ENCODE measurements at places on chromosomes 12 and 14.

DNA sequence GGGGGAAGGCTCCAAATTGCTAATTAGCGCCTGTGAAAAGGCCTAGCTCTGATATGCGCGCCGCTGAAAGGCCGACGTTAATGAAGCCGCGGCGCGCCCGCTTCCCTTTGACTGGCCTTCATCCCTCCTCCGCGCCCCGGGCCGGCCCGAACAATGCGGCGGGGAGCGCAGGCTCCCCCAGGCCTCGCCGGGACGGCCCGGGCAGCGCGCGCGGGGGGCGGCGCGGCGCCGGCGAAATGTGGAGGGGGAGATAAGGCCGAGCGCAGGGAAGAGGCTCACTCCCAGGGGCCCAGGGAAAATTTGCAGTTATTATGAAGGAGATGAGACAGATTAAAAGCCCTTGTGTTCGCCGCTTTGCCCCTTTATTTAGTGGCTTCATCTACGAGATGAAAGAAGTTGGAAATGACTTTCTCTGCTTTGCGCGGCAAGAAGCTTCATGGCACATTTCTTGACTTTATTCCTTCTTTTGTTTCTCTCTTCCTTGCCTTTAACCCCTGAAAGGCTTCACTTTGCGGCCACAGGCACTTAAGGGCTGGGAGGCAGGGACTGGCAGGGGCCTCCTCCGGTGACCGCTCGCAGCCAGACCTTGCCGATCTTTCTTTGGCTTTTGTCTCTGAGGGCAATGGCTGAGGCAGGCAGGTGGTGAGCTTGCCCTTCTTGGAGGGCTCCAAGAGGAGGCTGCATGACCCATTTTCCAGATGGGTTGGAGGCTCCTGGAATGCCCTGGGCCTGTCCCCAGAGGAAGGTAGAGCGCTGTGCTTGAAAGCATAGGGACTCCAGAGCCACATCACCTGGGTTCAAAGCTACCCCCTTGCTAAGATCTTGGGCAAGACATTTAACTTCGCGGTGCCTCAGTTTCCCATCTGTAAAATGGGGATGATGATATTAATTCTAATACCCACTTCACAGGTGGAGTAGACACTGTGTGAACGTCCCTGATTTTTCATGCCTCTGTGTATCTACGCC, 12.7 kb upstream of the GPATCH2L start:
- no peak for DNase-seq

DNA sequence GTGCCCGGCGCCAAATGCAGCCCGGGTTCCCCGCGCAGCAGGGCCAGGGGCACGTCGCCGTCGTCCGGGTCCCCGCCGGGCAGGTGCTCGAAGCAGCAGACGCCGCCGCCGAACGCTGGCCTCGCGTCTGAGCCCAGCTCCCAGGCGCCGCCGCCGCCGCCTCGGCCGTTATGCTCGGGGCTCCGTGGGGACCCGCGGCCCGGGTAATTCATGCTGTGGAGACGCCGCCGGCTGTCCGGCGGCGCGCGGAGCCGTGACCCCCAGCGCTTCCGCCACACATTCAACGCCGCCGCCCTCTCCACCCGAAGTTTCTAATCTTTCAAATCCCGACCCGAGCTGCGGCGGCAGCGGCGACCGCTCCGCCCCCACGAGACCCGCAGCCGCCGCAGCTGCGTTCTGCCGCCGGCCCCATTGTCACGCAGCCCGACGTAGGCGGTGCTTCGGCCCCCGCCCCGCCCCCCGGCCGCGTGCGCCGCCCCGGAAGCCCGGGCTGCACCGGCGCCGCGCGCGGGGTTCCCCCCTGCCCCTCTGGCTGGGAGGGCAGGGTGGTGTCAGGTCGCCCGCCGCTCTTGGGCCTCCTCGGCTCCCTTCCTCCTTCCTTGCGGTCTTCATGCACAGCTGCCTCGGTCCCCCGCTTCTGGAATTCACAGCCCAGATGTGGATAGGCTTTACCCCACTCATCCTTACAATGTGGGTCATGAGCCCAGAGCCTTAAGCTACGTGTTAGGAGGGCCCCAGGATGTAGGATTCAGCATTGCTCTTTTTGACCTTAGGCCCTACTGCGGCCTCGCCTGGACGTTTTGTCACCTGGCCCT, at the start of gene DDHD1:
TSS of gene DDHD1 (minus strand) at position 437 of the 815 bp plus-strand sequence. CDS start at position 212, 225 bp downstream.
- DNase-seq: peak; percentile 82

DNA sequence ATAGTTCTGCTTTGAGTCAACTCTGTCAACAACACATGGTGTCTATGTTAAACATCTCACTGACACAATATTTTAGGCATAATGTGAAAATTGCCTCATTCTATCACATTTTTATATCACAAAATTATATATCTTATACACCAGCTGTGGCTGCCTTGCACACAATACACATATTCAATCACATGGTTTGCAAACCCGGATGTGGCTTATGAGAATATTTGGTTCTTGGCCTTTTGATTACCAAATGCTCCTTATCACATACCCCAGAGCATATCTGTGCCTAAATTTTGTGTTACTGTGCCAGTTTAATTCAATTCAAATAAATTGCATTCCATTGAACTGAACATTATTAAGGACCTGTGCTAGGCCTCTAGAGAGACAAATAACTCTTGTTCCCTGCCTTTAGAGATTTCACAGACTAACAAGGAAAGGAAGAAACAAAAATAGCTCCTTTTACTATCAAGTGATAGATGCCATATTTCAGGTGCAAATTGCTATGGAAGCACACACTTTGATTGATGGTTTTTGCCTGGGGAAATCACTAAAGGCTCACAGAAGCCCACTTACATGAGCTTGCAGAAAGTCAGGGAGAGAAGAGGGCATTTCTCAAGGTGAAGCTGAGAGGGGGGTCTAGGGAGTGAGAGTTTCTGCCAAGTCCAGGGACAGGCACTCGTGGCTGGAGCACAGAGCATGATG, 63.4 kb downstream of the PPP1R36 start:
- DNase-seq: no peak

GRCh38 chr12:111405859-111406473, at the start of gene SH2B3:
TSS of gene SH2B3 (plus strand) at chr12:111405923. CDS start at chr12:111418146, 12,223 bp downstream.
- DNase-seq: no peak

GRCh38 chr12:84507956-84508850, 404.4 kb downstream of the SLC6A15 start:
- DNase-seq: no peak

DNA sequence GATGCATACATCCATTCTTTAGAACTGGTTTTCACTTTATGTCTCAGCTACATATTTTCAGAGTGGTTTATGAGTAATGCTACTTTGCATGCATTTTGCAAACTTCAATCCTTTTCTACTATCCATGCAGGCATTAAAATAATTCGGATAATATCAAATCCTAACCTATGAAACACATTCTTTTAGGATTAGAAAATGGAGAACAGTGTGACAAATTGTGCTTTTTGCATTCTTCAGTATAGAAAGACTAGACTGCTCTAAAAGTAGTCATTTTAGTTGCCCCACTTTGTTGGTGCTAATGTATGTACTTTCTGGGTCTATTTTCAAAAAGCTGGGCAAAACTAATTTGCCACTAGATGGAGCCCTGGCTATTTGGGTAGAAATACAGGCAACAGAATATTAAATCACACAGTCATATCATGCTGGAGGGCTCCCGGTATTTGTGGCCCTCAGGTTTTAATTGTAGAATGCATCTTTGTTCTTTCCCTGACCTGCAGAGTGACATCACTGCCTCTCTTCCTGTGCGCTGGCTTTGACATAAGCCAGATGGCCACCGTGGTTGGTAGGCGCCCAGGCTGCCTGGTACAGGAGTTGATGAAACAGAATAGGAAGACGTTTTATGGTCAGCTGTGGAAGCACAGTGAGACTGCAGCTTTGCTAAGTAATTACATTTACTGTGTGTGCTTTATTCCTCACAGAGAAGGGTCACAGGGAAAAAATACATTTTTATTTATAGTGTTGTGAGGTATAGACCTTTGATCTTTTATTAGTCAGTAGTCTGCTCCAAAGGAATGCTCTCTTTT, 28.1 kb downstream of the MSRB3 start:
- DNase-seq: no peak

DNA sequence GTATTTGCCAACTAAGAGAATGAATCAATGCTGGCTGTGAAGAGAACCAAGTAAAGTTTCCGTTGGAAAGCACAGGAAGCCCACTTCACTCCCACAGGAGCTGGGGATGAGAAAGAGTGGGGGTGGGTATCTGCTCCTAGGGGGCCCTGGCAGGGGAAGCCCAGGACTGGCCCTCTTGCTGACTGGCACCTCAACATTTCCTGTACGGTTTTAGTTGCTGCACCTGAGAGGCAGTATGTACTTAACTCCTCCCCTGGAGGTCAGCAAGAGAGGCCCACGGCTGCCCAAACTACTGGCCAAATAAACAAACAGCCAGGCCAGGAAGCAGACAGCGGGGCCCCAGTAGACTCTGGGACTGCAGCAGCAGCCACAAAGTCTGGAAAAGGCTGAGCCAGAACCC, 33.8 kb upstream of the VWF start:
- DNase-seq: no peak

- DNase-seq: peak; percentile 86
Measured at GRCh38 chr12:52151837-52152783, 39.7 kb downstream of the KRT80 start.

DNA sequence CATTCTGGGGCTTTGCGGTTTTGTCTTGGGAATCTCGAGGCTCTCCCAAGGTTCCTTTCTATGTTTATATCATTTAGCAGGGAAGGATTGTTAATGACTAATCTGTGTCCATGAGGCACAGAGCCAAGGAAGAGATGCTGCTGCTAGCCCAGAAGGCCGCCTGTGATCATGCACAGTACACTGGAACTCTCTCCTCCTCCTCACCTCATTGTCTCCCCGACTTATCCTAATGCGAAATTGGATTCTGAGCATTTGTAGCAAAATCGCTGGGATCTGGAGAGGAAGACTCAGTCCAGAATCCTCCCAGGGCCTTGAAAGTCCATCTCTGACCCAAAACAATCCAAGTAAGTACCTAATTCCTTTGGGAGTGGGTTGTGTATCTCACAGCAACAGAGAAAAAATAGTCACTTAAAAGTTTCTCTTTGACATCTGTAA, at the start of gene NR1H4:
TSS of gene NR1H4 (plus strand) at position 151 of the 435 bp plus-strand sequence. CDS start 19,458 bp downstream, outside the sequence.
- no peak for DNase-seq

- no peak for DNase-seq
Measured at GRCh38 chr12:52800259-52800917, 4.5 kb upstream of the KRT3 start.

DNA sequence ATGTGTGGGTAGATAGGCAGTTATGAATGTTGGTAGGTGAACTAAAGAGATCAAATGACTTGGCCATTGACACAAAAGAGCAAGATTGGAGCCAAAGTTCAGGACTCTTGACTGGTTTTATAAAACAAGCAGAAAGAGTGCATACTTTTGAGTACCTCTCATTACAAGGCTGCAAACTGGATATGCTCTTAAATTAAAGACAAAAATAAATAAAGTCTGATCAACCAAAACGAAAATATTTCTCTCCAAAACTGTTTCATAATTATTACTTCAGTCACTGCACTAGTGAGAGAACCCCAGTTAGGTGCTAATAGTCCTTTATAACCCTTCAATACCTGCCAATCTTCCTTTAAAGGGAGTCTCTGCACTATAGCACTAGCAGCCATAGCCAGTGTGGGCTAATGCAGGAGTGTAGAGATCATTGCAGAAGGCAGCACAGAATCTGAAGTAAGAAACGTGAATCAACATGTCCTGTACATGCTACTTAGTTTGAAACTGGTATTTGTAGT, 147.1 kb downstream of the FOXA1 start:
- DNase-seq: no peak

DNA sequence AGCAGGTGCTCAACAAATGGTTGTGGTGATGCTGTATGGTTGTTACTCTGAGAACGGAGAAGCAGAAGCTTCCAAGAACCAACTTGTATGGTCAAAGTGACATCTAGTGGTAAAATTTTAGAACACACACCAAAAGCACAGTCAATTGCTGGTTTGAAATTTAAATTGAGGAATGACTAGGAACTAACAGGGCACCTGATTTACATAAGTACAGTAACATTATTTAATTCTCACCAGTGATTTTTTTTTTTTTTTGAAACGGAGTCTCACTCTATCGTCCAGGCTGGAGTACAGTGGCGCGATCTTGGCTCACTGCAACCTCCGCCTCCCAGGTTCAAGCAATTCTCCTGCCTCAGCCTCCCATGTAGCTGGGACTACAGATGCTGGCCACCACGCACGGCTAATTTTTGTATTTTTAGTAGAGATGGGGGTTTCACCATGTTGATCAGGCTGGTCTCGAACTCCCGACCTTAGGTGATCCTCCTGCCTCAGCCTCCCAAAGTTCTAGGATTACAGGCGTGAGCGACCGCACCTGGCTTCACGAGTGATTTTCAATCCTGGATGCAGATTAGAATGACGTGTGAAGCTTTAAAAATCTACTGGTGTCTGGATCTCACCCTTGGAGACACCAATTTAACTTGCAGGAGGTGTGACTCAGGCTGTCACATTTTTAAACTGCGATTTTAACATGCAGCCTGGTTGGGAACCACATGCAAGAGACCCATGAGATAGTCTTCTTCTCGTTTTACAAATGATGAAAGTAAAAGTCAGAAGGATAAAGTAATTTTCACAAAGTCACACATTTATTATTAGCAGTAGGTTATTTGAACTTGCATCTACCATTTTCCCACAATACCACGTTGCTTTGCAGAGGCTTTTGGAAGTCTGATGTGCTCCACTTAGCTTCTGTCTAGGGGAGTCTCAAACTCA, 14.1 kb upstream of the NUMB start:
- DNase-seq: no peak

- no peak for DNase-seq
Measured at GRCh38 chr14:34538871-34539406, 562 bp downstream of the EAPP start.

DNA sequence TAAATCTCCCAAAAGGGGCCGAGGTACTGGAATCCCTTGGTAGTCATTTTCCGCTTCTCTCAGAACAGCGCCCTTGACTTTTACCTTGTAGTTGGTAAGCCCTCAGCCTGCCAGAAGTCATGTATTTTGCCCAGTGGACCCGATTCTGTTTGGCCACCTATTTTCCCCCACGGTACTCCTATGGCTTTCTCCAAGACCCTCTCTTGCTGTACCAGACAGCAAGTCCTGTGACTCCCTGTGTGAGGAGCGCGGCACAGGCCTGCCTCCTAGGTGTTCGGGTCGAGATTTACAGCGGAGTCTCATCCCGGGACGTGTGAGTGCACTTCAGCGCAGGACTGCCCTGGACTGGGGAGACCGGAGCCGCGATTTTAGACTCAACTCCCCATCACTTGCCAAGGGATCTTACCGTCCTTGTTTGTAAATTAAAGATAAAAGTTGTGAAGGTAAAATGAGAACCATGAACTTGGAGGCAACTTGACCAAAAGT, 1.1 kb upstream of the MBD6 start:
- no peak for DNase-seq

- DNase-seq: no peak
Measured at GRCh38 chr12:105547786-105548185, 217.3 kb downstream of the C12orf75 start.

- no peak for DNase-seq
Measured at GRCh38 chr12:90959032-90959431, 4.1 kb upstream of the CCER1 start.

GRCh38 chr12:24479131-24479530, 469.8 kb downstream of the BCAT1 start:
- no peak for DNase-seq

DNA sequence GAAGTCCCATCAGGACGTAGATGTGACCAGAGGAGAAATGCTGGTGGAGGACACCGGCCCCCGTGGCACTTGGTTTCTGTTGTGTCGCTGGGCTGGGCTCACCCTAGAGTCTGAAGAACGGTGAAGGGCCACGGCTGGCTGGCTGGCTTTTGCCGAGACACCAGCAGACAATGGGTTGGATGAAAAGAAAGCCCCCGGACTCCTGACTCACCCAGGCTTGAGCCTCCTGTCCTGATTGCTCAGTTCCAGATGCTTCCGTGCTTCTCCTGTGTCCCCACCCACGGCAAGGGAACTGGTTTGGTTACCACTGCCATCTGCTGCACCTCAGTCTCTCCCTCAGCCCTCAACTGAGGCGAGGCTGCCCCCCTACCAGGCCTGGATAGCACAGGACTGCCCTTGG, 10.4 kb upstream of the ENDOU start:
- DNase-seq: no peak

- DNase-seq: no peak
Measured at GRCh38 chr12:107526555-107527180, 158.9 kb upstream of the PWP1 start.

Data from GM12891 (cell line).